ENCODE measurements at places on chromosomes 1 and 21.

GRCh38 chr1:176177764-176178163 lies 29.3 kb downstream of the COP1 start:
- no peak for DNase-seq

- no peak for DNase-seq
Measured at GRCh38 chr1:224650290-224650689, 34.2 kb downstream of the CNIH3 start.

- no peak for DNase-seq
Measured at GRCh38 chr1:214702556-214702955, 99.6 kb downstream of the CENPF start.

DNA sequence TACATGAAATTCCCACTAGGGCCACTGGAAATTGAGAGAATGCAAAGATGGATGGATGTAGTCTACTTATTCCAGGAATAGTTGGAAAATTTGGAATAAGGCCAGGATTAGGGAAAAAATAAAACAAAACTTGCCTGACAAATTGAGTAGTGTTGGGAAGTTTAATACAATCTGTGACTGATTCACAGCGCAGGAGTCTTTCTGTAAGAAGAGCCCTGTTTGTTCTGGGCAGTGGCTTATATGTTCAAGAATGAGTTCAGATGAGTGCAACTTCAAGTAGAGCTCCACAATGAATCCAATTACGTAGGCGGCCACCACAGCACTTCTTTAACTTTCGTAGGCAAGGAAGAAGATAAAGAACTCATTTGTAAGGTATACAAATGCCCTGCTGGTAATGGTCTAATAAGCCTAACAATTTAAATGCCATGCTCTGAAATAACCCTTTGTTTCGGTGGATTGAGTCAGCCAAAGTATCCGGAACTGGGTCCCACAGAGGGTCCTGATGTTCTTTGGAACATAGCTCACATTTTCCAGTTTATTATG lies 47.1 kb upstream of the KCNE1 start:
- DNase-seq: no peak

- DNase-seq: no peak
Measured at GRCh38 chr1:116706841-116707240, 39.3 kb upstream of the IGSF3 start.

DNA sequence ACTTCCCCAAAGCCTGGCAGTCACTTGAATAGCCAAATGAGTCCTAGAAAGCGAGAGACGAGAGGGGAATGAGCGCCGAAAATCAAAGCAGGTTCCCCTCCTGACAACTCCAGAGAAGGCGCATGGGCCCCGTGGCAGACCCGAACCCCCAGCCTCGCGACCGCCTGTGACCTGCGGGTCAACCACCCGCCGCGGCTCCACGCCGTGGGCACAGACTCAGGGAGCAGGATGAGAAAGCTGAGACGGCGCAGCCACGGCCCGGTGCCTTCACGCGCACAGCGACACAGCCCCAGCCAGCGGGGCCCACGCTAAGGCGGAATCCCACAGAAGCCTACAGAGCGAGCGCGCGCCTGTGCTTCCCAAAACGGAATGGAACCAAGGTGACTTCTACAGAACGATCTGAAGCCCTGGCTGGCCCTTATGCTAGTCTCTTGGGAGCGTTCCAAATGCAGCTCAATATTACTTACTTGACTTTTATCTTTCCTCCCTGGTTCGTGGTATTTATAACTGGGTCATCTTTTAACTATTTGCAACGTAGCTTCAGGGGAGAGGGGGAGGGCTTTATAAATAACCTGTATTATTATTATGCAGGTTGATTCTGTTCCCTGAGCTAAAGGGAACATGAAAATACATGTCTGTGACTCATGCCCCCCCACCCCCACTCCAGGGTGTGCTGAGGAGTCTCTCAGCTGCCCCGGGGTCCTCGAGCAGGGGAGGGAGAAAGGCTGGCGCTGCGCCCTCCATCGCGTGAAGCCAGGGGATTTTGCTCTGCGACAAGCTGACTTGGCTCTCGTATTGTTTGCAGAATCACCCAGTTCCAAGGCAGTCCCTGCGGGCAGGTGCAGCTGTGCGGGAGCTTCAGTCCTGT lies 1.7 kb downstream of the TSPEAR start:
- DNase-seq: no peak

DNA sequence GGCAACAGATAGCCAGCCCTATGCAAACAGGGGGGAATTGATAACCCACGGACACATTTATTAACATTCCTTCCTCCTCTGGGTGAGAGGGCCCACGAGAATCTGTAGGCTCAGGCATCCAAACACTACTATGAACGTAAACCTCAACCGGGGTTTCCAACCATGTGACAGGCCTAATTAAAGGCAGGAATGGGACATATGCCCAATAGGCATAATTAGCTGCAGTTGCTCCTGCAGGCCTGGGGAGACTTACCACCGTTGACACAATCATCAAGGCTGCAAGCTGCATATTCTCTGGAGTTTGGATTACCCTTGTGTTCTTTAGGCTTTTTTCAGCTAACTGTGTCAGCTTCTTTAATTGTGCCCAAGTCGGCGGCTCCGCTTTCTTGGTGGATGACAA lies 22.2 kb upstream of the GBP1 start:
- no peak for DNase-seq

- no peak for DNase-seq
Measured at GRCh38 chr1:206757524-206758266, 12.9 kb upstream of the IL19 start.

GRCh38 chr1:21657456-21658190 lies 11.5 kb downstream of the RAP1GAP start:
- DNase-seq: no peak

DNA sequence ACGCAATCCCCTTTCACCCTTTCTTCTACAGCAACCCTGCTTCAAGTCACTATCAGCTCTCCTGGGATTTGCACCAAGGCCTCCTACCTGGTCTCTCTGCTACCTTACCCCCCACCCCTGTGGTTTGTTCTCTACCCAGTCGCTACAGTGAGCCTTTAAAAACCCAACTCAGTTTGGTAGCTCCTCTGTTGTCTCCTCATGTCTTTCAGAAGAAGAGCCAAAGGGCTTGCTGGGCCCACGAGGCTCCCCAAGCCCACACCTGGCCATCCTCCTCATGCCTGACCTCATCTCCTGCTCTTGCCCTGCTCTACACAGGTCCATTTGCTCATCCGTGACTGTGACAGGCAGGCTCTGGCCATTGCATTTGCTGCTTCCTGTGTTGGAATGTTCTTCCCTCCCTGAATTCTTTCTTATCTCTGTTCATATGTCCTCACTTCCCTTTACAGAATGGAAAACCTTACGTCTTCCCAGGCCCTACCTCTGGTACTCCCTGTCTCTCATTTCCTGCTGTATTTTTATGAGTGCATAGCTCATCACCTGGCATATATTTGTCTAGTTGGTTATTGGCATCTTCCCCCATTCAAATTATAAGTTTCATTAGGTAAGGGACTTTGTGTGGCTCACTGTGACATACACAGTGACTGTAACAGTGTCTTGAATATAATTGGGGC lies 3.3 kb downstream of the RGS16 start:
- DNase-seq: no peak

DNA sequence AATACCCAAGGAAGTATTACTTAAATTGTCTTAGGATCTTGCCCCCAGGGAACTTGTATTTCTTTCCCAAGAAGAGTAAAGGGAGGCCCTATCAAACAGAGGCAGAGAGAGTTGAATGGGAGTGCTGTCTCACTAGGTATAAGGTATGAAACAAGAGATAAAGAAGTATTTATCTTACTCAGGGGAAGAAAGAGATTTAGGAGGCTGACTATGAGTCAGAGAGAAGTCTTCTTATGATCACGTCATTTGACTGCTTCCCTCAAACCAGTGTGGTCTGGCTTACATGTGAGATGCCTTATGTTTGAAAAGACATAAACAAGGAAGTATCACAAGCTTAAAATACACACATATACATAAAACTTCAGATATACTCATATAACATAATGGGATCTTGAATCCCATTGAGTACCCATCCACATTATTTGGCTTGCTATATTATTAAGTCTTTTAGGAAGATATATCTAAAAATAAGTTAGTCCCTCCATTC lies 29.6 kb downstream of the DUSP10 start:
- DNase-seq: no peak

DNA sequence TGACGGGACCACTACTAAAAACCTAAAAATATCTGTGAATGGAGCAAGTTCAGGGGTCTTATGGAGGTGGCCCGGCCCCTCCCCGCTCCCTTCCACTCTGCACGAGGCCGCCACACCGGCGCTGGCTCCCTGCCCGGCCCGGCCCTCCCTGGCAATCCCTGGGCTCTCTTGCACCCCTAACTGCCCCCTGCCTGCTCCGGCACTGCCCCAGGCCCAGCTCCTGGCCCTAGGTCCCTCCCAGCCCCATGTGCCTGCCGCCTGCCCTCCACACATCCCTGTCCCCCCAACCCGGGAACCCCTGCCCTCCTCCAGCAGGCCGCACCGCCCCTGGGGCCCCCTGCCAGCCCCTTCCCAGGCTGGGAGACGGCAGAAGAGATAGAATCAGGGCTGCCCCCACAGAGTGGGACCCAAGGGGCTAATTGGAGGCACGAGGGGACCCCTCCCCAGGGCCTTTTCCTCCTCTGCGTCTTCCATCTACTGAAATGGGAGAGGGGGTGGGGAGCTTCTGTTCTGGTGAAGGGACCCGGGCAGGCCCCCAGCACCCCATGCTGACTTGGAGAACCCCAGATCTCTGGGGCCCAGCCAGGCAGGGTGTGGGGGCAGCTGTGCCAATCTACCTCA lies 9.3 kb upstream of the CTRC start:
- no peak for DNase-seq

DNA sequence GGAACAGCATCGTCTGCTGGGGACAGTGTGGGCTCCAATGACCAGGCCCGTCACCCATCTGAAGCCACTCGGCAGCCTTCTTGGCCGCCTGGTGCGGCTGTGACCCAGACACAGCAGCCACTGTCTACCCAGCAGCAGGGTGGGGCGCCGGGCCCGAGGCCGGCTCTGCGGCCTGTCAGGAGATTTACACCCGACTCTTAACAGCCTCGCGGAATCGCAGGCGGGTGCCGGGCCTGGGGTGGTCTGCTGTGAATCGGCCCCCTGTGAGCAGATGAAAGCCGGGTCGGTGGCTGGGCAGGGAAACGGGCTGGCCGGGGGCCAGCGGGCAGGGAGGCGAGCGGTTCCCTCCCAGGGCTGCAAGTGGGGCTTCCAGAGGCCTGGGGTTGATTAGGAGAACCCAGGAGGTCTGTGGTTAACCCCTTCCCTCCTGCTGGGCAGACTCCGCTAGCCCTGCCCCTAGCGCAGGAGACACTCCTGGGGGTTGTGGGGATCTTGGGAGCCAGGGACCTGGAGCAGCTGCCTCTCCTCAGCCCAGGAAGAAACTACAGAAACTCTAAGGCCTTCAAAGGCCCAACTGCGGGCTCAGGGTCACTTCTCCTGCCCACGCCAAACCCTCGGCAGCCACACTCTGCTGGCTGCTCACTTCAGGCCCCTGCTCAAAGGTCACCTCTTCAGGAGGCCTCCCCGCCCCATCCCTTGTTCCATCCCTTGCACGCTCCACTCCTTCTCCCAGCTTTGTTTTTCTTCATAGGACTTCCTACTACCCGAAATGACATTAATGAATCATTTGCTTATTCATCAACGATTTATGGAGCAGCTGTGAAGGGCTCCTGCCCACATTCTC lies 15.6 kb downstream of the RUNX3 start:
- DNase-seq: peak; percentile 53

Data from HepG2 (cell line).